ENCODE measurements at places on chromosomes 7 and 10.

DNA sequence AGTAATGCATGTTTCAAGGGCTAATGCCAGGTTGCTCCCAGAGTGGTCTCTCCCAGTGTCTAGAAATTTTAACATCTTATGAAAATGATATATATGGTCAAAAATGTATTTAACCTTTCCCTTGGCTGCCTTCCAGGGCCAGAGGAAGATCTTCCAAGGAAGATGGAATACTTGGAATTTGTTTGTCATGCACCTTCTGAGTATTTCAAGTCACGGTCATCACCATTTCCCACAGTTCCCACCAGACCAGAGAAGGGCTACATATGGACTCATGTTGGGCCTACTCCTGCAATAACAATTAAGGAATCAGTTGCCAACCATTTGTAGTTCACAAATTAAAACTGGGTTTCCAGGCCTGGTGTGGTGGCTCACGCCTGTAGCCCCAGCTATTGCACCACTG lies 9.0 kb downstream of the GATAD1 start:
- DNase-seq = no peak

DNA sequence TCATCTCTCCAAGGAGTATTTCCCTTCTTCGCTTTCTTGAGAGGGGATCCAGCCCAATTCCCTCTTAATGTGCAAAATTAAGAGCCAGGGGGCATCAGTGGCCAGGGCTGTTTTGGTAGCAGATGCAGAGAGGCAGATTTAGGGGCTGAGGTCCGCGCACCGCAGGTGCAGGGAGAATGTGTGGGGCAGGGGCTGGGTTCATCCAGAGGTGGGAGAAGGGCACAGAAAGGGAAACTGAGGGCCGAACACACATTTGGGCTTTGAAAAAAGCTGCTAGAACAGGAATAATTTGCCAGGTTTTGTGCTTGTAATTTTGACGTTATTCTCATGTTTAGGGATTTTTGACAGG lies 6.5 kb upstream of the SHH start:
- no peak for DNase-seq

- no peak for DNase-seq
Observed at GRCh38 chr7:37186753-37187152, 261.9 kb downstream of the ELMO1 start.

- DNase-seq = no peak
Observed at GRCh38 chr10:8738987-8739386, 684.5 kb downstream of the GATA3 start.

- no peak for DNase-seq
Observed at GRCh38 chr7:35752742-35753141, 48.1 kb upstream of the SEPTIN7 start.

- no peak for DNase-seq
Observed at GRCh38 chr7:664997-665735, 61.3 kb upstream of the DNAAF5 start.

DNA sequence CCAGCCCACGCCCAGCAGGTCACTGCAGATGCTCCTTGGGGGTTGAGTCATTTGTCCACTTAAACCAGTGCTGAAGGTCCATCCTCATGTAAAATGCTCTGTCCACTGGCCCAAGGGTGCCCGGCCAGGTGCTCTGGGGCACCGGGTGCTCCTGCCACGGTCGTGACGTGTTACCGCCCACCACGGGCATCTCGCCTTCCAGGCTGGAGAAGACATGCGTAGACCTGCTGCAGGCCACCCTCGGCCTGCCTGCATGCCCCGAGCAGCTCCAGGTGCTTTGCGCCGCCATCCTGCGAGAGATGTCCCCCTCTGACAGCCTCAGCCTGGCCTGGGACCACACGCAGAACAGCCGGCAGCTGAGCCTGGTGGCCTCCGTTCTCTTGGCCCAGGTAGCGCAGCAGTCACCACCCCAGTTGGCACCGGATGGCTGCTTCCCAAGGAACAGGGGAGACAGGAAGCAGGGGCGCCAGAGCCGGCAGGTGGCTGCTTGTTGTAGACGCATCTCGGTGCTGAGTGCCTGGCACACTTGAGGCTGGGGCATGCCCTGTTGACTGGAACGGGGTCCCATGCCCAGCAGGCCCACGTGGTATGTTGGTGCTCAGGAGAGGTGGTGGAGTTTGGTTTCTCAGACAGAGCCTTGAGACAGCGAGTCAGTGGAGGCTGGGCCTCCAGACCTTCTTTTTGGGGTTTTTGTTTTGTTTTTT lies 6.1 kb downstream of the AP5Z1 start:
- DNase-seq = no peak

DNA sequence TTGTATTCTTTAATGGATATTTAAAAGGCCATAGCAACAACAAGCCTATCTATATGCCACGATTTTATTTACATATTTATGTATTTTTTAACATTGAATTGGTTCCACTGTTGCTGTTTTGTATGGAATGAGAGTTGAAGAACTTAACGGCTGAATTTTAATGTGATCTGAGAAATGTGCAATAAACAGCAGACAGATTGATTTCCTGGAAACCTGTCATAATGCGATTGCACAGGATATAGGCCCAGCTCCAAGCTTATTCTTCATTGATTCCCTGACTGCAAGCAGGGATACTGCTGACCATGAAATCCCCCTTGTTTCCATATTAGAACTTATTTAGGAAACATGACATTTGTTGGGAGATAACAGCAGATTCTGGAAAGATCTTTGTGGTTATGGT lies 195.6 kb downstream of the KCND2 start:
- no peak for DNase-seq

- no peak for DNase-seq
Observed at GRCh38 chr7:39252916-39253315, 275.2 kb downstream of the POU6F2 start.

DNA sequence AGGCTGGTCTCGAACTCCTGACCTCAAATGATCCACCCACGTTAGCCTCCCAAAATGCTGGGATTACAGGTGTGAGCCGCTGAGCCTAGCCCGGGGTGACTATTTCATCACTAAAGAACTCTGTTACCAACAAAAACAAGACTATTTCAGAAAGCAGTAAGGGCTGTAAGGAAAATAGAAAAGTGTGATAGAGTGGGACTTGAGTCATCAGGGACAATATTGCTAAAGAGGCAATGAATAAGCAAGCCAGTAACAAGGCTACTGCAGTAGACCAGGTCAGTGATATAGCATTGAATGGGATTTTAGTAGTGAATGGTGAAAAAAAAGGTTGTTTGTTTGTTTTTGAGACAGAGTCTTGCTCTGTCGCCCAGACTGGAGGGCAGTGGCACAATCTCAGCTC lies 51.7 kb downstream of the SVOPL start:
- DNase-seq = no peak

- DNase-seq = no peak
Observed at GRCh38 chr10:29820890-29821461, 186.2 kb upstream of the SVIL start.

GRCh38 chr10:89399956-89400355 lies 7.5 kb downstream of the IFIT1 start:
- DNase-seq = no peak

DNA sequence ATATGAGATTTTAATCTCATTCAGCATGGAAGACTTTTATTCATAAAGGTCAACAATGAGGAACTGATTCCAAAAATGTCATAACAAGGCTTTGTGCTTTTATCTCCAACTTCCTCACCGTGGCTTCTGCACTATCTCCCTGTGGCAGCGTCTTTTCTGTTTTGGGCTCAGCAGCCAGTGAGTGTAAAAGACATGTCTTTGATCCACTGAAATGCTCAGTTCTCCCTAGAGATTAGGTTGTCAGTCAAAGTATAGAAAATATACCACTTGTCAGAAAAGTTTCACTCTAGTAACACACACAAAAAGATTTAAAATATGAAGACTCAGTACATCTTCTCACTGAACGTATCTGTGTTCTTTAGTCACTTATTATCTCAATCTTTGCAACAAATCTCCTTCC lies 901.8 kb upstream of the ZWINT start:
- no peak for DNase-seq

- DNase-seq = no peak
Observed at GRCh38 chr7:119999738-120000475, 273.1 kb upstream of the KCND2 start.

DNA sequence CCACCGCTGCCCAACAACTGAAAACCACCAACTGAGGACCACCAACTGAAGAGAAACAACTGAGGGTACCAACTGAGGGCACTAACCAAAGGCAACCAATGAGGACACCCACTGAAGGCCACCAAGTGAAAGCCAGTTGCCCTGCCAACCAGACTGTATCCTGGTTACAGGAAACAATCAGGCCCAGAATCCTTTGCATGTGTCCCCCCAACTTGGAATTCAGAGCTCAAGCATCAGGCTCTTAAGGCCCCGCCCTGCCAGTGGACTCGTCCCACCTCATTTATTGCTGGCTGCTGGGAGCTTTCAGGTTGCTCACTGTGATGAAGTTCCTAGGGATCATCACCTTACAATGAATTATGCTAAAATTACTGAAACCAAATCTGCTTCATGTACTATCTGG lies 76.6 kb upstream of the ABI1 start:
- DNase-seq = no peak

GRCh38 chr10:115029452-115030375 lies 63.5 kb upstream of the ATRNL1 start:
- DNase-seq = no peak

DNA sequence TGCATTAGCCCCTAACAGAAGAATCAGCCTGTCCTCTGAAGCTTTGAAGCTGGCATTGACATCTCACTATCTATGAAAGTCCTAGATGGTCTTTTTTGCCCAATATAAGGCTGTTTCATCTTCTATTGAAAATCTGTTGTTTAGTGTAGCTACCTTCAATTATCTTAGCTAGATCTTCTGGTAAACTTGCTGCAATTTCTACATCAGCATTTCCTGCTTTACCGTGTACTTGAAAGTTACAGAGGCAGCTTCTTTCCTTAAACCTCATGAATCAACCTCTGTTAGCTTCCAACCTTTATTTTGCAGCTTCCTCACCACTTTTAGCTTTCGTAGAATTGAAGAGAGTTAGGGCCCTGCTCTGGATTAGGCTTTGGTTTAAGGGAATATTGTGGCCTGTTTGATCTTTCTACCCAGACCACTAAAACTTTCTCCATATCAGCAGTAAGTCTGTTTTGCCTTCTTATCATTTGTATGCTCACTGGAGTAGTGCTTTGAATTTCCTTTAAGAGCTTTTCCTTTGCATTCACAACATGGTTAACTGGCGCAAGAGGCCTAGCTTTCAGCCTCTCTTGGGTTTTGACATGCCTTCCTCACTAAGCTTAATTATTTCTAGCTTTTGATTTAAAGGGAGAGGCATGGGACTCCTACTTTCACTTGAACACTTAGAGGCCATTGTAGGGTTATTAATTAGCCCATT lies 32.5 kb downstream of the ARID5B start:
- DNase-seq = no peak

- no peak for DNase-seq
Observed at GRCh38 chr10:36187380-36188079, 545.4 kb upstream of the FZD8 start.

DNA sequence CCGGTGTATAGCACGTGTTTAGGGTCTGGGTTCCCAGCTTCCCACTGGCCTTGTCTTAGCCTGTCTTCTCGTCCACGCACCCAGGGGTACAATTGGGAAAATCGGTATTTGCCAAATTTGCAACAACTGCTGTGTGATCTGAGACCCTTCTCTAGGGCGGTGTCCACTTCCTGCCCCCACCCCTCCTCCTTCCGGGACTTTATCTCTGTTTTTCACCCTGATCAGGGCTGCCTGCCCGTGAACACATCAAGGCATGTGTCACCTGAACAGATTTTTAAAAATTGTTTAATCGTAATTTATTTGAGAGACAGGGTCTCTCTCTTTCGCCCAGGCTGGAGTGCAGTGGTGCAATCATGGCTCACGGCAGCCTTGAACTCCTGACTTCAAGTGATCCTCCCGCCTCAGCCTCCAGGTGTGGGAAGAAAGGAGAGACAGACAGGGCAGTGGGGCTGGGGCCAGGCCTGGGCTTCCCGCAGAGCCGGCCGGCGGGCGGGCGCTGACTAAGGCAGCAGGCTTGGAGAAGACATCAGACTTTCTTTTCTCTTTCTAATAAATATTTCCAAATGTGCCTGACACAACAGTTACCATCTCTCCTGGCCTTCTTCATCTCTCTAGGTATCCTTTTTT lies 27.5 kb downstream of the ELFN1 start:
- no peak for DNase-seq

- peak; percentile 42 for DNase-seq
Observed at GRCh38 chr10:114043532-114044246, at the start of gene ADRB1. TSS of gene ADRB1 (plus strand) at chr10:114043866. CDS start at chr10:114044133, 267 bp downstream.

DNA sequence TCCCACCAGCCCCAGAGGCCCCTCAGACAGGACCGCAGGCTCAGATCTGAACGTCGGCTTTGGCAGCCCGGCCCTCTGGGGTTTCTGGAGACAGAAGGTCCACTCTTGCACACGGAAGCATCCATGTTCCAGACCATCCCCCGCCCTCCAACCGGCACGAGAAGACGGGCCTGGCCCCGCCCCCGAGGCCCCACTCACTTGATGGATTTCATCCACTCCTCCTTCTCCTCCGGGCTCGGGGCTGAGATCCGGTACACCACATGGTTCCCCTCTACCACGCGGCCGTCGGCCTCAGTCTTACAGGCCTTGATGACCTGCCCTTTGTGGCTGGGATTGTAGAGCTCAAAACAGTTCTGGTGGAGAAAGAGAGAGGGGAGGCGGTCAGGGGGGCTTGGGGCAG lies 107.3 kb downstream of the CYTH3 start:
- DNase-seq = no peak

- no peak for DNase-seq
Observed at GRCh38 chr7:120332433-120332832, 59.5 kb downstream of the KCND2 start.

- no peak for DNase-seq
Observed at GRCh38 chr10:86317949-86318725, 48.5 kb downstream of the GRID1 start.

DNA sequence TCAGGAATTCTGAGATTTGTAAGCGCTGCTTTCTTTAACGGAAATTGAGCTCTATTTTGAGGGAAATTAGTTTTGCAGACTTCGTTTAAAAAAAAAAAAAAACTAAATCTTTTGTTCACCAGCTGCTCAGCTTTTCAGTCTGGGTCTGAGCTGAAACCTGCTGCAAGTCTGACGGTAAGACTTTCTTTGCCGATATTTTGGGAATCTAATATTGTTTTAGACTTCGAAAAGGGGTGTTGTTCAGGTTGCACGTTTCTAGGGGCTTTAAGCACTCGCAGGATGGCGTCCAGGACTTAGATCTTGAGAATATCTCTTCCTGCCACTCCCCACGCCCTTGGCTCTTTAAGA lies 1.8 kb upstream of the MEOX2 start:
- no peak for DNase-seq

GRCh38 chr10:3776796-3777571 lies 8.0 kb downstream of the KLF6 start:
- no peak for DNase-seq

GRCh38 chr10:99008054-99008453 lies 227.6 kb downstream of the HPSE2 start:
- no peak for DNase-seq

- DNase-seq = no peak
Observed at GRCh38 chr7:158953912-158954311, 97.6 kb downstream of the DYNC2I1 start.

- DNase-seq = no peak
Observed at GRCh38 chr7:40865441-40866233, 730.8 kb downstream of the SUGCT start.

DNA sequence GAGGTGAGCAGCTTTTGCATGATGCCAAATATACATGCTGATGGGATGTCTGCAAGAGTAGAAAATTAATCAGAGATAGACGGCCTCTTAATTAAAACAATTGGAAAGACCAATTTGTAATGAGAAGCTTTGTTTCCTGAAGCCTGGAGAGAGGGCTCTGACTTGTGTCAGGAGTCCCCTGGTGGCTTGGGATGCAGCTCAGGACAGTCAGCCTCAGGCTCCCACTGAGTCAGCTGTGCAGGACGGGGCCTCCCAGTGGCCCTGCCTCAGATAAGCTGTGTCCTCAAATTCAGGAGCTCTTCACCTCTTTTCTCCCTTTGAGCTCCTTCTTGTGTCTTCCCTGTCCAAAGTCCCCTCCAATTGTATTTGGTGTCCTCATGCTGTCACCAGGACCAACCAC lies 438.9 kb upstream of the PODXL start:
- DNase-seq = no peak

Data from NCI-H1105 (cell line).